Stimulated activated CD8-positive, alpha-beta memory T cell treated with anti-CD3 and anti-CD28 coated beads, Interleukin-2, amount 100 ng/mL, for 1 hour (primary cell): ENCODE measurements at places on chromosomes 6 and 20.

DNA sequence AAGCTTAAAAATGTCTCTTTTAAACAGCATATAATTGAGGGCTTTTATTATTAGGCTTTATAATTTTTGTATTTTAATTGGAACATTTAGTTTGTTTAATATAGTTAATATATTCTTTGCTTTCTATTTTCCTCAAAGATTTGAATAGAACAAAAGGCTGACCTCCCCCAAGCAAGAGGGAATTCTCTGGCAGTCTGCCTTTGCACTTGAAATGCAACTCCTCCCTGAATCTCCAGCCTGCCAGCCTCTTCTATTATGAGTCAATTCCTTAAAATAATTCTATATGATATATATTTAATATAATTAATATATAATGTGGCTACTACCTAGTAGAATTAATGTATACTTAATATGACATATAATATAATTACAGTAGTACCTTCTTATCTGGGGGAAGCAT lies 69.2 kb downstream of the PTPRA start:
- no peak for DNase-seq

DNA sequence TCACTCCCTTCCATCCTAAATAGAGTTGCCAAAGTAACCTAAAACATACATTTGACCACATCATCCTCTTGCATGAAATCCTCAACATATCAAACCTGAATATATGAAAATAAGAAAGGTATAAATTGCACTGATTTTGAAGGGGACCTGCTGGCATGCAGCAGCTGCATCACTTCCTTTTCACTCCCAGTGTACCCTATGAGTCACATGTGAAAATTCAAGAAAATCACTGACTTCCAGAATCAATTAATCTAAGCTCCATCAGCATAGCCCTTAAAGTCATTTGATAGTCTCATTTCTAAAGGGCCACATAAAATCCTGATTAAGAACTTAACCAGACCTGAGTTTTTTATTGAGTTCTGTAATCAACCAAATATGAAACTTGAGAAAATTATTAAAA lies 24.3 kb downstream of the SNX14 start:
- DNase-seq = no peak

DNA sequence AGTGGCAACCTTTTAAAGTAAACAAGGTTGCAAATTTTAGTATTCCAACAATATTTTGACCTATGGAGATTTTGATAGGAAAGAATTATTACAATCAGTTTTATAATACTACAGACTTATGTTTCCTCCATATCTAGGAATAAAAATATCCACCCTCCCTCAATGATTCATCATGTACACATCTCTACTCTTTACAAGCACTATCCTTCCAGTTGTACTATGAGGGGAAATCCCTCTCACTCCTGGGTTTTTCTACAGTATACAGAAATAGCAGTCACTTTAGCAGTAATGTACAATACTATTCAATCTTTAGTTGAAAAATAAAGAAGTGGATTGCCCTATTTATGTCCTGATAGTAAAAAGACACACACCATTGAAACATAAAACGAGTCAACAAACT lies 46.3 kb upstream of the SCML4 start:
- DNase-seq = no peak

- no peak for DNase-seq
Observed at GRCh38 chr6:72952808-72953630, 272.3 kb downstream of the KHDC1L start.

- no peak for DNase-seq
Observed at GRCh38 chr20:47035026-47035590, 140.5 kb downstream of the EYA2 start.

DNA sequence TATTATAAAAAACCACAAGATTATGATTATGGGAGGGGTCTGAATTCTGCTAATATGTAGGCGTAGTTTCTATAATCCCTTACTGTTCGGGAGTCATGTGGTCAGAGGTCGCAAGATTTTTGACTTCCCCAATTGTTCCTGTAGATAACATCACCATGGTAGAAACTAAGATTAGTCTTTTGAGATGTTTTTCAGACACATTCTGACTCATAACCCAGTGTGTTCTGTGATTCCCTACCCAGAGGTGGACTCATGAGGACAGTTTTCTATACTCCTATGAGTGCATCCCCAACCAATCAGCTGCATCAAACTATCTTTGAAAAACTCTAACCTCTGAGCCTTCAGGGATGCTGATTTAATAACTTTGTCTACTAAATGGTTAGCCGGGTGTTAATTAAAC lies 175.5 kb downstream of the RFPL4B start:
- no peak for DNase-seq

- no peak for DNase-seq
Observed at GRCh38 chr6:151847064-151847463, 39.6 kb downstream of the ESR1 start.

GRCh38 chr6:45818655-45819054 lies 197.0 kb downstream of the CLIC5 start:
- DNase-seq = no peak

DNA sequence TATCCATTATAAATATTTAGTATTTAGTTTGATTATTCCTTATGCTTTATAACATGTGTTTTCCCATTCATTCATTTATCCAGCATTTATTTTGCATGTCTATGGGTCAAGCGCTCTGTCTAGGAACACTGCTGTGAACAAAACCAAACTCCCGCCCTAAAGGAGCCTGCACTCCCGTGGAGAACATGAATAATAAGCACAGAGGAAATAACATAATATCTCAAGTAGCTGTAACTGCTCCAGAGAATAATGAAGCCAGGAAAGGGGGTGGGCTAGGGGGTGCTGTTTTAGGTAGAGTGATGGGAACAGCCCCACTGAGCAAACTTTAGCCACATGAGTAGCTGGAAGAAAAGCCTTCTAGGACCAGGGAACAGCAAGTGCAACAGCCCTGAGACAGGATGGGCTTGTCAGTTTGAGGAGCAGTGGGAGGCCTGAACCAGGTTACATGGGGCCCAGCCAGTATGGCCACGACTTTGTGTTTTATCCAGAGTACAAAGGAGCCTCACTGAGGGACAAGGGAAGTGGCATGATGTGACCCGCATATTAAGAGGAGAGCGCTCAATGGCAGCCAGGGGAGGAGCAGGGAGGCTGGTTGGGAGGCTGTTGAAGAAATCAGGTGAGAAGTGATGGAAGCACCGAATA lies 24.4 kb upstream of the PRND start:
- DNase-seq = no peak

- DNase-seq = no peak
Observed at GRCh38 chr6:38750968-38751615, 36.0 kb downstream of the DNAH8 start.

- no peak for DNase-seq
Observed at GRCh38 chr6:144144996-144145395, 5.3 kb upstream of the STX11 start.

GRCh38 chr6:137791281-137792159 lies 75.5 kb upstream of the TNFAIP3 start:
- no peak for DNase-seq

- no peak for DNase-seq
Observed at GRCh38 chr6:29663300-29664042, 6.6 kb downstream of the MOG start.

DNA sequence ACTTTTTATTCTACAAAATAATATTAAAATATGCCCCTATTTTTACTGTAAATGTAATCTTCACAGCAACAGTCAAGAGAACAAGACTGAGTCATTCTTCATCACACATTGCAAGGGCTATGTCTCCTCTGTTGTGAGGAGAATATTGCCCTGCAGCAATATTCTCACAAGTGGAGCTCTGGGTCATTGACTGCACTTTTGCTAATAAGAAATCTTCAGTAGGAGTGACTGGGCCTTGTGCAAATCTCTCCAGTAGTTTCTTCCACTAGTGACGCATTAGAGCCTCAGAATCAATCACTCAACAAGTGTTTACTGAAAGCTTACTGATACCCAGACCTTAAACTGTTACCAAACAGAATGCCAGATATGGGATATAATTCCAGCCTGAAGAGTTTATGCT lies 49.1 kb downstream of the LAMA2 start:
- DNase-seq = no peak

DNA sequence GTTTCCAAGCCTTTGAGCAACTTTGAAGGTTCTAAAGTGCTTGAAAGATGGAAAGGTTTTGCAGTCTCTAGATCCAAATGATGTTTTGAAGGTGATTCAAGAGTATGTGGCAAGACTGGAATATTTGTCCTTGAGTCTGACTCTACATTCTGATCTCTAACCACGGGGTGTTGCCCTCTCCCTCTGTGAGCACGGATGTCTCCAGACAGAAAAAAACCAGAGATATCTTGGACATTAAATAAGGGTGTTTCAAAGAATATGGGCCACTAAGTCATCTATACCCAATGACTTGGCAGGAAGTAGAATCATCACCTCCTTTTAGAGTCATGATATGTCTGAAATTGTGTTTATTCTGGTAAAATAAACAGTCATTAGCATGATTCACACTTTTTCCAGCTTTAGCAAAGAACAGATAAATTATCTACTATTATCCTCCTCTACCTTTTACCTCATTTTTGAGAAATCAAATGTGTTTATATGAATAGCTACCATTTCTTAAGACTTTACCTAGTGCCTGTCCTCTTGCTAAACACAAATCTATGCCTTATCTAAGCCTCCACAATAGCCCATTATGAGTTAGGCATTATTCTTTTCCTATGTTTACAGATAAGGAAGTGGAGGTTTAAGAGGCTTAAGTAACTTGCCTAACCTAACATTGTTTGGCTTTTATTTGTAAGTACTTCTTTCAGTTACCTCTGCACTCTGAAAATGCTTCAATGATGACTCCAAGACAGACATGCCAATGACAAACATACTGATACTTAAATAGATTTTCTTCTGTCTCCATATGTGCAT lies 384.4 kb downstream of the BMP2 start:
- DNase-seq = no peak

- no peak for DNase-seq
Observed at GRCh38 chr20:1646975-1647431, 10.6 kb downstream of the SIRPG start.

DNA sequence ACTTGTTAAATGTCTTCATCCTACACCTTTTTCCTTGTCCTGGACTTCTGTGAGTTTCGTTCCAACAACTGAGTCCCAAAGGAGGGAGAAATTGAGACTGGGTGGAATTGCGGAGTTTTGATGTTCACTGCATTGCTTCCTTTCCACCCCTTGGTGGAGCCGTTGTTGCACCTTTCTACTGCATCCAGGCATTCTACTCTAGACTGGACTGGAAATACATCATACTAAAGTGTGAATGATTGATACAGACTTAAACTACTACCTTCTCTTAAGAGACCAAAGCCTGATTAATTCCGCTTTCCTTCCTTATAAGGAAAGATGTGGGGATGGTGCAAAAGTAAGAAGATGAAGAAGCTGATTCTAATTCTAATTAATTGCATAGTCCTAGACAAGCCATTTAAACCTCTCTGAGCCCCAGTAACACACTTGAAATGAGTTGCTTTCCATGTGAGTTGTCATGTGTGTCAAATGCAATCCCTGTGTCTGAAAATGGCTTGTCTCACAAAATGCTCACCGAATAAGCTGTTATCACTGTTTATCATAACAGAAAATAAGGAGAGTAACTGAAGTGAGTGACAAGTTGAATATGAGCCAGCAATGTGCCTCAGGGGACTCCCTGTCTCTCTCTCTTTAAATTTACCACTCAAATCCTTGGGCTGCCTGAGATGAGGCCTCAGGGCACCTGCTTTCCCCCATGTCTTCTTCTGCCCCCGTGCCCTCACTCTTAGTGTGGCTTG lies 338.3 kb upstream of the CHD6 start:
- no peak for DNase-seq

- no peak for DNase-seq
Observed at GRCh38 chr6:131048933-131049515, 14.0 kb downstream of the EPB41L2 start.

DNA sequence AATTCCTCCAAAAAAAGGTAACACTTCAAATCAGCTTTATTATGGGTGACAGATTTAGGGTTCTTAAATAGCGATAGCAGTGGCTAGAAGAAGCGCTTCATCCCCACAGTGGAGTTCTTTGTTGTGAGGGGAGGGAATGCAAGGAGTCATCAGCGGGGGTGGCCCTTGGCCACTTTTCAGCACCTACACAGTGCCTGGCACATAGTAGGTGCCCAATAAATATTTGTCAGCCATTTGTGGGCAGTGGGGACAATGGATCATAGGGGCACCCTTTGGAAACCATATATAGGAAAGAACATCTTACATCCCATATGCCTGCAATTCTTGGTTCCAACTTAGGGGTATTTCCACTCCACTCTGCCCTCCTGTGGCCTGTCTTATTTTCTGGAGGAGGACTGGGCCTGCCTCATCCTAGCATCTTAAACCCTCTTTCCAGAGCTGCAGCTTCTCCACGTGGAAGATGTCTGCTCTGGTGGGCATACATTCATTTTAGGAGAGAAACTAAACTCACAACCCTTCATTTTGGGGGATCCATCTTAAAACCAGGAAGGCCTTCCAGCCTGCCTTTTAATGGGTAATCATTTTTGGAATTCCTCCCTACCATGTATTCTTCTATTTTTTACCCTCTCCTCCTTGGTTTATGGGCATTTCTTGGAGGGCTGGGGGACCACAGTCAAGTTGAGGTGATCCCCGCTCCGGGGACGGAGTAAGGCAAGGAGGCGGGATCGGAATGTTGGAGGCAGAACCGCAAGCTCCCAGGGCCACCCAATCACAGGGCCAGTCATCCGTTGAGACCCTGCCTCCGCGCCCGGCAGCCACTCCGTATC lies 2.6 kb upstream of the GPSM3 start:
- DNase-seq = no peak

DNA sequence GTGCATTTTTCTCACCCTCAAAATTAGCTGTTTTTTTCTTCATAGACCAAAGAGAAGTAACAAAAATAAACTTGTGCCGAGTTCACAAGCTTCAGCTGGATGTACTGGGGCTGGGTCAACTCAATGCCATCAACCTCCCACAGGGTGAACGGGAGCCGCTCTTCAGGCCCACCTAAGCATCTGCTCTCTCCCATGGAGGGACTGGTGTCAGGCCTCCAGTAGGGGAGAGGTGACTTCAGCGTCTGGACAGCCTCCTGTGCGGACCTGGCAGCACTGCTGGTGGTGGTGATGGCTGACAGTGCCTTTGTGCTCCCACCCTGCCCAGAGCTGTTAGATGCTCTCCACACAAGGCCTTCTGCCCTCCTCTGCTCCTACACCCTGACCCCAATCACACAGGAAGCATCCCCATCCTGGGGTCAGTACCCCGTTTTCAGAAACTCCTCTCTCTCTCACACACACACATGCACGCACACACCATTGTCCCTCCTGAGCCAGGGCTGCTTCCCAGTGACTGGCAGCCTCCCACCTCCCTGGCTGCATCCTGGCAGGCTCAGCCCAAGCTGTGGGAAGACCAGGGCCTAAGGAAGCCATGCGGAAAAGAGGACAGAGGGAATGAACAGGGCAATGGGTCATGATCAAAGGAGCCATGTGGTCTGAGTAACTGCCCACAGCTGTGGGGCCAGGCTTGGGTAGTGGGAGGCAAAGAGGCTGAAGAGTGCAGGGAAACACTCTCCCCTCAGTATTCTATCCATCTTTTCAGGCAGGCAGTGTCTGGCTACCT lies 17.7 kb downstream of the CST8 start:
- DNase-seq = no peak
